ENCODE measurements at places on chromosomes 7 and 10.

GRCh38 chr7:101179117-101179516 lies 976 bp downstream of the NAT16 start:
- peak; percentile 38 for DNase-seq

- DNase-seq, result no peak
Observed at GRCh38 chr7:6385110-6385781, 62.5 kb downstream of the DAGLB start.

- DNase-seq, result no peak
Observed at GRCh38 chr7:82049442-82049841, 279.6 kb upstream of the HGF start.

GRCh38 chr10:49620841-49621378 lies 7.1 kb downstream of the CHAT start:
- no peak for DNase-seq

DNA sequence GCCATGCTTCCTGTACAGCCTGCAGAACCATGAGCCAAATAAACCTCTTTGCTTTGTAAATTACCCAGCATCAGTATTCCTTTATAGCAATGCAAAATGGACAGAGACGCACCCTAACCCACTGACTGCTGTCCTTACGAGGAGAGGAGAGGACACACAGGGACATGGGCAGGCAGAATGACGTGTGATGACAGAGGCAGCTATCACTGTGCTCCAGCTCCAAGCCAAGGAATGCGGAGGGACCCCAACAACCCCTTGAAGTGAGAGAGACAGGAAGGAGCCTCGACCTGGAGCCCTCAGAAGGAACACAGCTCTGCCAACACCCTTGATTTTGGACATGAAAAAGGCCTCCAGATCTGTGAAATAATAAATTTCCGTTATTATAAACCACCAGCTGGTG lies 46.6 kb upstream of the EBF3 start:
- DNase-seq, result no peak

GRCh38 chr10:73647211-73647874 lies 6.1 kb upstream of the MYOZ1 start:
- DNase-seq, result no peak

- DNase-seq, result no peak
Observed at GRCh38 chr10:99945263-99945662, 64.5 kb downstream of the DNMBP start.

DNA sequence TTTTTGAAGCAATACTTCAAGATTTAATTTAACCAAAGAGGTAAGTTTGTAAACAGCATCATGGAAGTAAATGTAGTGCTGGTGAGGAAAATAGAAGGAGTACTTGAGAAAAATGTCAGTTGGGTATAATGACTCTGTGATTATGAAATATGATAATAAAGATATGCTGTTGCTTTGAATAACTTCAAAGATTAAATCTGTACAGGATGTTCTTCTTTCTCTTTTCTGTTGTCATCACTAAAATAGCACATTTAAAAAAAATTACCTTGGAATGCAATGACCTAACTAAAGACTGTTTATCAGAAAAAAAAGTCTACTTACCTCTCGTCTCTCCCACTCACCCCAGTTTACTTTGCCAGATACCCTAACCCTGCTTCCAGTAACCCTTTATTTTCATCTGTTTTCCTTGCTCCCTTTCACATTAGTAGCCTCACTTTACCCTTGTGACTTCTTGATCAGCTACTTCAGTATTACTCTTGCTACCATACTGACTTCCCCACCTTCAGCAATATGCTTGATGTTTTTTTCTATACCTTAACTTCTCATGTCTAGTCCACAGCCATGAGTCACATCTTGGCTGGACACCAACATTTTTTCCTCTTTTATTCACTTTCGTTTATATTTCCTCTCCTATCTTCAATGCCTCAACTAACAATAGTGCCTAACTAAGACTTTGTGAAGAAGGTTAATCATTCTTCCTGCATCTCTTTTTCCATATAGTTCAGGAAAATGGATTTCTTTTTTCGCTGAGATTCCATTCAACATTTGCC lies 29.7 kb upstream of the TAS2R16 start:
- no peak for DNase-seq

GRCh38 chr7:108094933-108095710 lies 35.0 kb downstream of the LAMB4 start:
- no peak for DNase-seq

GRCh38 chr7:44489955-44490350 lies 505 bp downstream of the NUDCD3 start:
- no peak for DNase-seq

- no peak for DNase-seq
Observed at GRCh38 chr7:45625067-45625466, 50.9 kb downstream of the ADCY1 start.

Data from NCI-H187 (cell line).